CD8-positive, alpha-beta memory T cell (primary cell): ENCODE measurements at places on chromosomes 12 and 14.

- no peak for DNase-seq
Observed at GRCh38 chr14:67480011-67480410, 8.5 kb downstream of the TMEM229B start.

GRCh38 chr12:80412343-80412953 is 31.6 kb upstream of the PTPRQ start:
- DNase-seq, result no peak

DNA sequence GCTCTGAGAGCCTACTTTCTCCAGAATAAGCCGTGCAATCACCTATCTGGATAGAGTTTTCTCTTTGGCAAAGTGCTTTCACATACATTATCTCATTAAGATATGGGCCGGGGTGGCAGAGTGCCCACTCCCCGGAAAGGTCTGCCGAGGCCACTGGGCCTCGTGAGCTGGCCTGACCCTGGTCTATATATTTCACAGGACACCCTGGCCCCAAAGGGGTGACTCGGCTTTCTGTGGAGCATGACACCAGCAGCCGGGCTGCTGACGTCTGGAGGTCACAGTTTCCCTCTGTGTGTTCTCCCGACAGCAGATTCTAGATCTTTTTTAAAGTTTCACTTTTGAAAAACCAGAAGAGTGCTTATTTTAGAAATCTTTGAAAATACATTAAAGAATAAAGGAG is 27.9 kb upstream of the ATP2A2 start:
- DNase-seq, result no peak

GRCh38 chr12:32860192-32860591 is 36.4 kb downstream of the PKP2 start:
- DNase-seq, result no peak

DNA sequence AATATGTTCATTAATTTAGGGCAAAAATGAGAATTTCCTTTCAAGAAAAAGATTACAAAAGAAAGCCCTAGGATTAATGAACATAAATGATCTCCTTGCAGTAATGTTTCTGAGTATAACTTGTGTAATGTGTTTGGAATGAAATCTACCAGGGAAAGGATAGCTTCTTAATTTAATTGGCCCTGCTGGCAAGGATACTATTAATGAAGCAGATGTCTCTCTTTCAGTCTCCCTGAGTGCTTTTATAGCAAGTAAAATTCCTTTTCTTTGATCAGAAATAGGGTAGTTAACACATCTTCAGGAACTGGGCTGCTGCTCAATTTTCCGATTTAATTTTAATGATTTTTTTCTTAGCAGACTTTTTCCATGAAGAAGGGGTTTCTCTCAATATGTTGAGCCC is 379.4 kb upstream of the PDE3A start:
- no peak for DNase-seq

- no peak for DNase-seq
Observed at GRCh38 chr14:64550621-64551333, 1.0 kb downstream of the PPP1R36 start.

- no peak for DNase-seq
Observed at GRCh38 chr14:65549429-65549828, 136.9 kb downstream of the FUT8 start.

- DNase-seq, result no peak
Observed at GRCh38 chr14:72177251-72177650, 245.0 kb downstream of the RGS6 start.

- peak; percentile 14 for DNase-seq
Observed at GRCh38 chr12:55704824-55705718, 2.6 kb downstream of the ITGA7 start.

DNA sequence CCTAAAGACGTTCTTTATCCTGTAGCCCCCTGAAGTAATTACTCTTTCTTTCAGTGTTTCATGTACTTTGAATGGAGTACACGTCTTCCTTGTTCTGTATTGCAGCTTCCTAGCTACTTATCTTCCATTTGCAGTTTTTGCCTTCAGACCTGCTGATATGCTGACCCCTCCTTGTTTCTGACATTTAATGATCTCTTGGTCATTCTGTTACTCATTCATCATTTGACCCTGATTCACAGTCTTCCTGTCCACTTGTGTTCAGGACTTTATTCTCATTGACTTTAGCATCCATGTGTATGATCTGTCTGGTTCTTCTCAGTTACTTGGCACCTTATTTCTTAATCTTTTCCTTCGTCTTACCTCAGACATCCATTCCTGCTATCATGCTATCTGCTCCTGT is 22.2 kb downstream of the CPSF2 start:
- DNase-seq, result no peak

- DNase-seq, result no peak
Observed at GRCh38 chr14:72615451-72616121, 278.3 kb downstream of the DPF3 start.

- DNase-seq, result no peak
Observed at GRCh38 chr12:124607681-124608425, 40.4 kb upstream of the NCOR2 start.

DNA sequence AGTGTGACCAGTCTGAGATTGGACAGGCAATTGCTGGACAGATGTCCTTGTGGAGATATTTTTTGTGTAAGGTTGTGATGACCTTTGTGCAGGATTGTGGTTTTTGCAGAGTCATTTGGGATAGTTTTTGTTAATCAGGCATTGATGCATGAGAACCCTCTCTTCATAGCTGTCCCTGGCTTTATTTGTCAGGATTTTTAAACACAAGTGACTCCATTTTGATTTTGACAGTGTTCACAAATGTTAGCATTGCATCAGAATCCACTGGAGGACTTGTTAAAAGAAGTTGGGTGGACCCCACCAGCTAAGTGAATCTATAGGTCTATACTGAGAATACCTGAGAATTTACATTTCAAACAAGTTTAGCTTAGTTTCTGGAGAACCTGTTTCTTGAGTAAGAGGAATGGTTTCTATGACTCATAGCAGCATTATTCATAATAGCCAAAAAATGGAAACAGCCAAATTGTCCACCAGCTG is 11.8 kb downstream of the FNTB start:
- no peak for DNase-seq

GRCh38 chr12:119931402-119931801 is 54.3 kb upstream of the CIT start:
- no peak for DNase-seq

DNA sequence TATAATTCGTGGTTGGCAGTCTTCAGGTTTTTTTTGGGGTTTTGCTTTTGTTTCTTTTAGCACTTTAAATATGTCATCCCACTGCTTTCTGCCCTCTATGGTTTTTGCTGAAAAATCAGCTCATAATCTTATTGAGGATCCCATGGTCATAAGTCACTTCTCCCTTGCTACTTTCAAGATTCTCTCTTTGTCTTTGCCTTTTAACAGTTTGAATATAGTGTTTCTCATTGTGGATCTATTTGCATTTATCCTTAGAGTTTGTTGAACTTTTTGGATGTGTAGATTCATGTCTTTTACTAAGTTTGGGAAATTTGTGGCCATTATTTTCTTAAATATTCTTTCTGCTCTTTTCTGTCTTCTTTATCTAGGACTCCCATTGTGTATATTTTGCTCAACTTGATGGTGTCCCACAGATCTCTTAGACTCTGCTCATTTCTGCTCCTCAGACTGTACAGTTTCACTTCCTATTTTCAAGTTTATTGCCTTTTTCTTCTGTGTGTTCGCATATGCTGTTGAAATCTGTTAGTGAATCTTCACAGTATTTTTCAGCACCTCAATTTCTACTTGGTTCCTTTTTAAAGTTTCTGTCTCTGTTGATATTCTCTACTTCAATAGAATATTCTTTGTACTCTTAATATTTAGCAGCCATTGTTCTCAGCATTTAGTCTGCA is 70.8 kb downstream of the WNK1 start:
- DNase-seq, result no peak

GRCh38 chr12:92561543-92561899 is 141.3 kb upstream of the PLEKHG7 start:
- DNase-seq, result no peak

DNA sequence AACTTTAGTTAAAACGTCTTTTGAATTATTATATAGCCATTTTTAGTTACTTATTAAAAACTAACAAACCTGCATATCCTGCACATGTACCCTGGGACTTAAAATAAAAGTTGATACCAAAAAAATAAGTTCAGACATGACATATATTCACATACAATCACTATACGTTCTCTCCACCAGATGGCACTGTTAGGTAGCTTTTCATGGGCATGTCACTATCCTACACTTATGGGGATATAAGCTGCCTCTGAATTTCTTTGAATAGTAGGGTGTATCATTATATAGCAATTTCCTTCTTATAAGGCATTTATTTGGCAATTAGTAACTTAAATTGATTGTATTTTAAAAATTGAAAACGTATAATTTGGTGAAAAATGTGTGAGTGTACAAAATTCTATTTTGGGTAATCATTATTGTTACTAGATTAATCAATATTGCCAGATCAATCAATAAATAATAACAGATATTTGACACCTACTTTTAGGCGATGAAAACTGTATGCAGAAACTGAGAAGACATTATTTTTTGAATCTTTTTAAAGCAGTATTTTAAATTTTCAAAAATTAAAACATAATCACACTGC is 31.8 kb upstream of the OR10A7 start:
- DNase-seq, result peak; percentile 41

- no peak for DNase-seq
Observed at GRCh38 chr14:82441270-82441669, 907.6 kb upstream of the SEL1L start.

GRCh38 chr14:50230701-50231474 is 490 bp downstream of the SOS2 start:
- peak; percentile 64 for DNase-seq

- DNase-seq, result no peak
Observed at GRCh38 chr14:70183991-70184390, 4.8 kb downstream of the SLC8A3 start.

DNA sequence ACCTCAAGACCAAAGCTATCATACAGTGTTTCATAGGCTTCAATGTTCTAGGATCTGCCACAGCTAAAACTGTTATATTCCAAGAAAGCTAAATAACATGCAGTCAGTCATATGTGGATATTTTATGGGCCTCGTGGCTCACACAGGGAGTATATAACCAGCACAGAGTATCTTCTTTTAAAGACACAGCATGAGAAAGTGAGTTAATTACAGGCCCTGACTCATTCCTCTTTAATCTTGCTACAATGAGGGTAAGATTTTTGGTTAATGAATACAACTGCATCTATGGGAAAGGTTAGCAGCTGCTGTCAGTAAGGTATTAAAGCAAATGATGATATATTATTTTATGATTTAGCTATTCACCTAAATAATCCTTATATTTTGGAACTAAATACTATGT is 111.0 kb downstream of the TRAFD1 start:
- DNase-seq, result no peak

DNA sequence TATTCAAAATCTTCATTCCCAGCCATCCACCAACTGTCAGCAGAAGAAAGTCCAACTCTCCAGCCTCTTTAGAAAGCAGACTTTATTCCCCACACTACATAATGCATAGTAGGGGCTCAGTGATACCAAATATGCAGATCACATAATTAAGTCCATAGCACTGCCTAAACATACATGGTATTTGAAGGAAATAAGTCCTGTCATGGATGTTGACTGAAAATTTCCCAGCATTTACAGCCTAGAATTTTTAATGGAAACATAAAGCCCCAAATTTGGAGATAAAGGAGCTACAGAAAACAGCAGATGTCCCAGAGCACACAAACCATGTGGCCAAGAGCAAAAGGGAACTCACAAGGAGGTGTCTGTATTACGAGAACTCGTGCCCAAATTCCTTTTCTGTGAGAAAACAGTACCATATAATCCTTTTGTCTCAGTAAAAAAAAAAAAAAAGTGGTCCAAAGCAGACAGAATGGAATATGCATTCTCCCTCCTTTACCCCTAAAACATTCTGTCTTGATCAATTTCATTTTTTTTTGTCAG is 920.5 kb downstream of the NRXN3 start:
- no peak for DNase-seq

GRCh38 chr12:43004908-43005307 is 415.4 kb upstream of the PRICKLE1 start:
- DNase-seq, result no peak

GRCh38 chr12:52249511-52250047 is 16.5 kb downstream of the KRT7 start:
- DNase-seq, result no peak

- DNase-seq, result no peak
Observed at GRCh38 chr12:80189241-80189640, 89.9 kb downstream of the OTOGL start.

GRCh38 chr12:66066929-66067523 is 63.5 kb downstream of the LLPH start:
- DNase-seq, result no peak

DNA sequence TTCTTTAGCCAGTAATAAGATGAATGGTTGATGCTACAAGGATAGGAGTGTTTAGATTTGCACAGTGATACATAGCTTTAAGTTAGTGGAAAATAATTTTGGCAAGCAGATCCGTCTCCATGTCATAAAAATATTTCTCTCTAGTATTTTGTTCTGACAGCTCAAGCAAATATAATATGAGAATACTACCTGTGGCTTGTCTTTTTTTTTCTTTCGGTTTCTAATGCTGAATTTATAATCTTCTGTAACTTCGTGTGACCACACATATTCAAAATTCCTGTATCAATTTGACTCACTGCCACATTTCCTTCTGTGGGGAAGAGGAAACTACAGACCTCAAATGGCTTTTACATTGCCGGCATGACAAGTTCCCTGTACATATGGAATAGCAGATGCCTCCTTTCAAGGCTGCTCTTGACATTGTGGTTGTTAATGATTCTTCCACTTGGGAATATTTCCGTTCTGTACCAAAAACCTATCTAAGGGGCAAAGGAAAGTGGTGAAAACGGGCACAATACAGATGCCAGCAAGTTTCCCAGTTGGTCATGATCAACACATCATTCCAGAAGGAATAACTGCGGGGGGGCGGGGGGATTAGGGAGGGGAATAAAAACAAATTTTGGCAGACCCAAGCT is 103.6 kb upstream of the CCDC91 start:
- DNase-seq, result no peak

- DNase-seq, result no peak
Observed at GRCh38 chr12:27077586-27077985, 4.8 kb downstream of the C12orf71 start.

GRCh38 chr12:133203344-133204263 is 22.3 kb downstream of the ZNF268 start:
- peak; percentile 7 for DNase-seq

DNA sequence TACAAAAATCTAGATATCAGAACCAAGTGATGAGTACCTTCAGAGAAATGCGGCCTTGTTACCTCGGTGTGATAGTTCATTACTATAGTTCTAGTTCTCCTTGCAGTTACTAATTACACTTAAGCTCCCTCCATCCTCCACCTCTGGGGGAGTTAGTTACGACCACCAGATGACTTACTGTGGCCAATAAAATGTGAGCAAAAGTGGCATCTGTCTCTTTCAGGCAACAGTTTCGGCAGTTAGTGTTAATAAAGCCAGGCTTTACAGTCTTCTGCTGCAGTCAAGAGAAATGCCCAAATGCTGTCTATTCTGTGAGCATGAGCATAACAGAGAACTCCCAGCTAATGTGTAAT is 6.0 kb downstream of the TXNDC16 start:
- DNase-seq, result no peak

GRCh38 chr14:90447720-90448497 is 51.1 kb downstream of the CALM1 start:
- no peak for DNase-seq

GRCh38 chr12:95116773-95117172 is 43.4 kb upstream of the NR2C1 start:
- DNase-seq, result no peak

GRCh38 chr14:54579621-54580020 is 12.7 kb downstream of the SAMD4A start:
- no peak for DNase-seq

- DNase-seq, result no peak
Observed at GRCh38 chr12:105740970-105741725, 397.6 kb downstream of the NUAK1 start.

- DNase-seq, result no peak
Observed at GRCh38 chr12:6817662-6818157, 3.9 kb upstream of the GPR162 start.

- no peak for DNase-seq
Observed at GRCh38 chr12:54206791-54207190, 18.0 kb upstream of the SMUG1 start.
